ENCODE measurements at places on chromosomes 1 and 21.

DNA sequence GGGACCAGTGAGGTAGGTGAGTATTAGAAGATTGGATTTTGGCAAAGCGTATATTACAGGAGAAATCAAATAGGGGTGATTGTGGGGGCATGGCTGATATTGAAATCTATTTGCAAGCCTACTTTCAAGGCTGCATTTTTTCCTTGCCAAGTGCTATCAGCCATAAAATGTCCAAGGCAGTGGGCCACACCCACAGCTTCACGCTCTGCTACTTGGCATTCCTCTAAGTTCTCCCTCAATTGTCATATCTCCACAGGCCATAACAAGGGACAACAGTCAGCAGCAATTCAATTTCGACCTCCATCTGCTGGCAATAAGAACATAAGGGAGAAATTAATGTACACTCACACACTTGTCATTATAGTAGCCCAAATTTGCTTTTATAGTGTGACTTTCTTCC lies 667.1 kb upstream of the PKN2 start:
- DNase-seq: no peak

- no peak for DNase-seq
Observed at GRCh38 chr1:145936247-145936646, 9.0 kb upstream of the RBM8A start.

DNA sequence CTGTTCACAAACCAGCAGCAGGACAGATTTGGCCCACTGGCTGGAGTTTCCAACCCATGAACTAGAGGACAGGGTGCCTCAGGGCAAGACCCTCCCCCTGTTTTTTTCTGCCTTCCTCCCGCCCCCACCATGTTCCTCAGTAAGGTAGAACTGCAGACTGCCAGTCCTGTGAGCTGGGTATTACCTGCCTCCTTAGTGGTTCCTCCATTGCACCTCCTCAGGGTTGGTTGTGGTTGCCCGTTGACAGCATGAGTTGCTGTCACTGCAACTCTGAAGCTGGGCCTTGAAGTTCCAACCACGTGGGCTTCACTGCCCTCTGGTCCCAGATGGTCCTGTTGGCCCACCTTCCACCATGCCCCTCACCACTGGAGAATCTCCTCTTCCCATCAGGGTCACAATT lies 28.8 kb downstream of the TENT5C start:
- DNase-seq: peak; percentile 43

- DNase-seq: no peak
Observed at GRCh38 chr1:201751872-201752271, 77.1 kb upstream of the IPO9 start.

- no peak for DNase-seq
Observed at GRCh38 chr1:183760661-183761060, 44.3 kb upstream of the RGL1 start.

DNA sequence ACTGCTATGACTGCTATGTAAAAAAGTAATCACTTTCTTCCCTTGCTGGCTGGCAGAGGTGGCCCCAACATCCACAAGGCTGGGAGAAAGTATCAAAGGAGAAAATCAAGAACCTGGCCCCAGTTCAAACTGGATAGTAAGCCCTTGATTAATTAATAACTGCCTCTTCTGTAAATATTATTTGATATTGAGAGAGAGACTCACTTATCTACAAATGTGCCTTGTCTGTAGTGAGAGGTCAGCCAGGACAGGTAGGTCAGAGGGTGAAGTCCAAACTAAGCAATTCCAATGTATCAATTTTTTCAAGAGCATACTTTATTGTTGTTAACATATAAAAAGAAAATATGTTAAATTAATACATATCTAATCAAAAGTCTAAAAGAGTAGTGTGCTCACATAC lies 23.8 kb upstream of the TARBP1 start:
- DNase-seq: no peak

DNA sequence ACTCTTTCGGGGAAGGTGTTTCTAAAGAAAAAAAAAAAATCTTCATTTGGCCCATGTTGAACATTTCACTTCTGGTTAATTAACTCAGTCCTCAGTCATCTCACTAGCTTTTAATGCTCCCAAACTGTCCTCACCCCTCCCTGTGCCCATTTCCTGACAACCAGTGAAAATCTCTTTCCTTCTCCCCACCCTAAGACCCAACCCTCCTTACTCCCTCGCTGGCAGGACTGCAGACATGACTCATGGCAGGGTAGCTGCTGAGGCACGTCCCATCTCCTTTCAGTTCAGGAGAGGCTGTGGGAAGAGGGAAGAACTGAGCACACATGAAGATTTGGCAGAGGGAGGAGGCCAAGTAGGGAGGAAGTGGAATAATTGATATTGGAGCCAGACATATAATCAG lies 12.6 kb downstream of the PKP1 start:
- no peak for DNase-seq

GRCh38 chr1:27026621-27027574 lies 14.2 kb upstream of the TENT5B start:
- no peak for DNase-seq

DNA sequence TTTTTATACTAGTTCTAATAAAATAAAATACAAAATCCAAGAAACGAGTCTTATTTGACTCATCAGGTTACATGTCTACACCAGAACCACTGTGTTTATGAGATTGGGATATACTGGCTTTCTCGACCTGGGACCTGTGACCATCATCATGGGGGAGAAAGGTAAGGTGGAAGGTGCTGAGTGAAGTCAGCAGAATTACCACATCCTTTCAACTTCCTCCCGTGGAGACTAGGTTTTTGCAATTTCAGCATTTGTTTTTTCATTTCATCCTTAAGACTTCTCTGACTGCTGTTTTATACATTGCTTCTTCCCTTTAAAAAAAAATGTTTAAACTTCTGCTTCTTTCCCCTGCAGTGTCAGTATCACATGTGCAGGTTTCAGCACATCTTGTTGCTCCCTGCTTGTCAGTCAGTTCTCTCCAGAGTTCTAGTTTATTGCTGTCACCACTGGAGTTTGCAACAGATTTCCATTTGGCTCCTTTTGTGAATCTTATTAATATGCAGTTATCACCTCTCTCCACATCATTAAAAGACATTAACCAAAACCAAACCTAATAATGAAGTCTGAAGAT lies 60.4 kb upstream of the HAO2 start:
- no peak for DNase-seq

DNA sequence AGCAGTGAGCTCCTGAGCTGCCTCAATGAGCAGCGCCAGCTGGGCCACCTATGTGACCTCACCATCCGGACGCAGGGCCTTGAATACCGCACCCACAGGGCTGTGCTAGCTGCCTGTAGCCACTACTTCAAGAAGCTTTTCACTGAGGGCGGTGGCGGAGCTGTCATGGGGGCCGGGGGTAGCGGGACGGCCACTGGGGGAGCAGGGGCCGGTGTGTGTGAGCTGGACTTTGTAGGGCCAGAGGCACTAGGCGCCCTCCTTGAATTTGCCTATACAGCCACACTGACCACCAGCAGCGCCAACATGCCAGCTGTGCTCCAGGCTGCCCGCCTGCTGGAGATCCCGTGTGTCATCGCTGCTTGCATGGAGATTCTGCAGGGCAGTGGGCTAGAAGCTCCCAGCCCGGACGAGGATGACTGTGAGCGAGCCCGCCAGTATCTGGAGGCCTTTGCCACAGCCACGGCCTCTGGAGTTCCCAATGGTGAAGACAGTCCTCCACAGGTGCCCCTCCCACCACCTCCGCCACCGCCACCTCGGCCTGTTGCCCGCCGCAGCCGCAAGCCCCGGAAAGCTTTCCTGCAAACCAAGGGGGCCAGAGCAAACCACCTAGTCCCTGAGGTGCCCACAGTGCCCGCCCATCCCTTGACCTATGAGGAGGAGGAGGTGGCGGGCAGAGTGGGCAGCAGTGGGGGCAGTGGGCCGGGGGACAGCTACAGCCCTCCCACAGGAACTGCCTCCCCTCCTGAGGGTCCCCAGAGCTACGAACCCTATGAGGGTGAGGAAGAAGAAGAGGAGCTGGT lies 12.3 kb downstream of the ZBTB7B start:
- DNase-seq: no peak

GRCh38 chr21:31457675-31458074 lies 113.6 kb upstream of the TIAM1 start:
- no peak for DNase-seq

GRCh38 chr1:205495237-205495823 lies 9.1 kb upstream of the CDK18 start:
- no peak for DNase-seq

DNA sequence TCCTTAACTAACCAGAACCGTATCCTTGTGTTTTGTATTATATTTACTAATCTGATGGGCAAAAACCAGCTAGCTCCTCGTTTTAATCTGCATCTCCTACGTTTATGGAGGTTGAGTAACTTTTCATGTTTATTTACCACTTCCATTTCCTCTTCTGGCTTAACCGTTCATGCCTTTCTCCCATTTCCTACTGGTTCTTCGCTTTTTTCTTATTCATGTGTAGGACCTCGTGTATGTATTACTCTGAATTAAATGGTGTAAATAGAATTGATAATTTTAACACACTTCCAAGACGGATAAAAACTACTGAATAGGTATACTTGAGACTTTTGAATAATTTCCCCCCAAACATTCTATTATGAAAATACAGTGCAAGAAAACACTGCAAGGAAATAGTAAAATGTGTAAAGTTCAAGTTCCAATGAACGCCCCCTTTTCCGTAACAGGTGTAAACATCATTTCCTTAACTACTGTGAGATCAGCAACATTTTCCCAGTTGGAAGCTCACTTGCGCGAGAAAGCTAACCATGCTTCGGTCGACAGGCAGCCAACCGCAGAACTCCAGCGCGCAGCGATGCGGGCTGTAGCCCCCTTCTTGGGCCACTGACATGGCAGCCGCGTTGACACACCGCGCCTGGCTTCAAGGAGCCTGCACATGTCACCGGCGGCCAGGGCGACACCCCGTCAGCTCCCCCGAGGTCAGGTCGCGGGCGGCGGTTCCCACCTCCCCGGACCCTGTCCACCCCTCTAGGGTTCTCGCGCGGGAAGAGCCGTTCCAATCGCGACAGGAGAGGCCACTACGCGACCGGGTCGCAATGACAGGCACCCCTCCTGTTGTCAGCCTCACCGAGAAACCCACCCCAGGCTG lies 816 bp downstream of the EDEM3 start:
- peak; percentile 22 for DNase-seq

DNA sequence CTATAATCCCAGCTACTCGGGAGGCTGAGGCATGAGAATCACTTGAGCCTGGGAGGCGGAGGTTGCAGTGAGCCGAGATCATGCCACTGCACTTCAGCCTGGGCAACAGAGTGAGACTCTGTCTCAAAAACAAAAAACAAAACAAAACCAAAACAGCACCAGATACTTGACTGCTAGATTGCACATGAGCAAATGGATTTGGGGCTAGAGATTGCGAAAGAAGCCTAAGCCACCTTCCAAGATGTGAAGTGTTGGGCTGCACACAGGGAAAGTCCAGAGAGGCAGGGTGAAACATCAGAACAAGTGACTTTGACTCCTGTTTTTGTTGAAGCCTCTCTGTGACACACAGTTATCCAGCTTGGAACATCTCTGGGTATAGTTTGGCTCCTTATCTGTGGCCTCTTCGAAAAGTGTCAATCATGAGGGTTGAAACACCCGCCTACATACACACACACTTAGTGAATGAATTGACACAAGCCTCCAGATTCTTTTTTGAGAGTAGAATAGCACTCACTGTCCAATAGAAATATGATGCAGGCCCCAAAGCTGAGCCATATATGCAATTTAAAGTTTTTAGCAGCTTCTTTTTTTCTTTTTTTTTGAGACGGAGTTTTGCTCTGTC lies 34.2 kb upstream of the GPR137B start:
- DNase-seq: no peak

- no peak for DNase-seq
Observed at GRCh38 chr1:47754221-47754620, 243.0 kb downstream of the TRABD2B start.

GRCh38 chr1:12537906-12538461 lies 80.0 kb downstream of the DHRS3 start:
- DNase-seq: no peak

DNA sequence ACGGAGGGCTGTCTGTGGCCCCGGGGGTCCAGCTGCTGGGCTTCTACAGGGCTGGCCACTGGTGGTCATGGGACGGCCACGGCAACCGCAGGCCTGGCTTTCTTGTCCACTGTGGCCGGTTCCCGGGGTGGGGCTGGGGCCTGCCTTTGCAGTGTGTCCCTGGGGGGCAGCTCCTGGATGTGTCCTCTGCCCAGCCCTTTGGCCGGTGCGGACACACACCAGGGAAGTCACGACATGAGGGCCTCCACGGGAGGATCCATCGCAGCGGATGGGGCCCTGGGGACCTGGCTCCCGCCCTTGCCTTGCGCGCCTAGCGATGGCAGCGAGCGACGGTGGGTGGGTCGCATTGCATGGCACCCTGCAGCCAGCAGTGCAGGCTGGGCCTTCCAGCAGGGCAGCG lies 18.0 kb downstream of the PFKL start:
- DNase-seq: no peak

DNA sequence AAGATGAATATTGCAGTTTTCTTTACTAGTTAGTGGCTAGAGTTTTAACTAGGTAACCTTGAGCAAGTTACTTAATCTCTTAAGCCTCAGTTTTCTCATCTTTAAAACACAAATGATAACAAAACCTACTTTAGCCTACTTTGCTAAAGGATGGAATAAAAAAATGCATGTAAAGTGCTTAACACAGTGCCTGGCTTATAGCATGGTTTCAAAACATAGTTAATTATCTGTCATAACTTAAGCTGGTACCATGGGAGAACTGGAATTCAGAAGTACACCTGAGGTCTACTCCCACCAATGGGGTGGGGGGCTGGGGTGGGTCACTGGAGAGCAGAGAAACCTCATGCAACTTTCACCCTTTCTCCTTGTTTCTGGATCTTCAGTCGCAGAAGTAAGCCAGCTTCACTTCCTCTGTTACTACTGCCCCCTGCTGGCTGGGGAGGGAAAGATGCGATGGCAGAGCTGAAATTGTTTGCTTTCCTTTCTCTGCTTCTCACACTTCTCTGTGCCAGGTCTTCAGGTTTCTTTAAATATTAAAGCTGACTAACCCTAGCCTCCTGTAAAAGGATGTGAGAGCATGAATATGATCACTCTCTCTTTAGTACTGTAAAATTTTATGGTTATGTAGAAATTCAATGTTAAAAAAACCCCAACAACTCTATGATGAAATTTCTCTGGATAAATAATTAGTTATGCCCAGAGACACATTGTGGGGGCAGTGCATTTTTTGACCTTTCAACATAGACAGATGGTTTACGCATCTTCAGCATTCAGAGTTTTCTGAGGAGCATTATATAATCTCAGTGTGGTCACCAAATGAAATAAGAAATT lies 324.2 kb downstream of the HLX start:
- peak; percentile 52 for DNase-seq

GRCh38 chr1:233790662-233791371 lies 113.7 kb upstream of the SLC35F3 start:
- DNase-seq: peak; percentile 0

DNA sequence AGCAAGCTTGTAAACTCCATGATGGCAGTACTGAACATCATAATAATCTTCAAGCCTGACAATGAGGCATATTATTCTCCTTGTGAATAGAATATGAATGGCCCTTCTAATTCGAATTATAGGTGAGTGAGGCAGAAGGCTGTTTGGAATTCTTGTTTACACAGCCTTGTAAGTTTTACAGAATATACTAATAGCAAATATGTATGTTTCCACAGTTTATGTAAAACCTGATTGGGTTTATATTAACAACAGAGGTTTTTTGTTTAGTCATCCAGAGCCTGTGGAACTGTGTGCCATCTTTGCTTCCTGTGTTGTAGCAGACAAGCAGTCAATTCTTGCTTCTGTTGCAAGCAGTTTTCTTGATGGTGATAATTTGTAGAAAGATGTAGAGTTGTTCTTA lies 8.0 kb downstream of the OSBPL9 start:
- DNase-seq: no peak

- DNase-seq: no peak
Observed at GRCh38 chr1:101108111-101108500, 82.5 kb upstream of the DPH5 start.

Data from CD8-positive, alpha-beta T cell (primary cell).